ENCODE measurements at places on chromosomes 2 and 18.

DNA sequence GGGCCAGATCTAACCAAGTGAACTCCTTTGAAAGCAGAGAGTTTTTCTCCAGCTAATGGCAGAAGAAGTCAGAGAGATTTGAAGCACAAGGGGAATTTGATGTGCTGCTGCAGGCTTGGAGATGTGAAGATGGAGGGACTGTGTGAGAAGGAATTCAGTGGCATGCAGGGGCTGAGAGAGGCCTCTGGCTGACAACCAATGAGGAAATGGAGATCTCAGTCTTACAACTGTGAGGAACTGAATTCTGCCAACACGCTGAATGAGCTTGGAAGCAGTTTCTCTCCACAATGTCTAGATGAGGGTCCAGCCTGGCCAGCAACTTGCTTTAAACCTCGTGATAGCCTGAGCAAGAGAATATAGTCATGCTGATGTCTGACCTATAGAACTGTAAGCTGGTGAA lies 224.1 kb upstream of the DPP10 start:
- DNase-seq, result no peak

- no peak for DNase-seq
Measured at GRCh38 chr2:203175371-203175770, 63.4 kb upstream of the CYP20A1 start.

GRCh38 chr18:56851774-56852173 lies 200.6 kb downstream of the WDR7 start:
- no peak for DNase-seq

GRCh38 chr2:74682501-74682900 lies 28.5 kb downstream of the SEMA4F start:
- DNase-seq, result no peak
